ENCODE measurements at places on chromosomes 5 and 9. TPM values are rescaled to one million over a fixed set of nuclear protein-coding genes. Genes with fewer than 3 reads are reported as not detected.

- peaks cover 11% of the 10 kb centered on the region for H3K4me1 ChIP-seq
- H3K27ac ChIP-seq = no peak overlapping the region
- no peaks in the 10 kb centered on the region for H3K27me3 ChIP-seq
- no peak for DNase-seq
Measured at GRCh38 chr5:30596495-30597064, 596.9 kb upstream of the CDH6 start.

GRCh38 chr5:81971111-81971711, 612 bp upstream of the ATG10 start:
- peaks cover 26% of the 10 kb centered on the region for H3K4me1 ChIP-seq
- DNase-seq = peak; percentile 3
- no peaks in the 10 kb centered on the region for H3K27me3 ChIP-seq
- H3K4me3 ChIP-seq = peak overlapping the region; percentile 86
- H3K27ac ChIP-seq = peak overlapping the region; percentile 95

Gene SPATA31A3
- not detected for total RNA-seq

Gene FOCAD
- 31.1 TPM for total RNA-seq
